ENCODE measurements at places on chromosomes 2 and 18.

- no peak for DNase-seq
These were observed 10.1 kb downstream of the CYP26B1 start for GRCh38 chr2:72137498-72138010.

DNA sequence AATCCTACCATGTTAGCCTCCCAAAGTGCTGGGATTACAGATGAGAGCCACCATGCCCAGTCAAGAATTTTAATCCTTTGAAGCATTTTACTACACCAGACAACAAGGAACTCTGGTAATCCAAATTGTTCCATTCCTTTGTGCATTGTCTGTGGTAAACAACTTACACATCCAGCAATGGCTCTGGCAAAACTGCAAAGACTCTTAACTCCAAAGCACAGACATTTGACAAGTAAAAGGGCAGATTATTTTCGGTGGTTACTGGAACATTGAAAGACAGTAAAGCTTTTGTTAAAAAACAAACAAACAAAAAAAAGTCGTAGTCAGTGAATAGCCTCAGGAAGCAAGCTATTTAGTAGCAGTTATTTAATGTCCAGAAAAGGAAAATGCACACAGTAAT is 33.2 kb upstream of the RMND5A start:
- no peak for DNase-seq

GRCh38 chr2:110678457-110679336 is 834 bp upstream of the BUB1 start:
- no peak for DNase-seq

DNA sequence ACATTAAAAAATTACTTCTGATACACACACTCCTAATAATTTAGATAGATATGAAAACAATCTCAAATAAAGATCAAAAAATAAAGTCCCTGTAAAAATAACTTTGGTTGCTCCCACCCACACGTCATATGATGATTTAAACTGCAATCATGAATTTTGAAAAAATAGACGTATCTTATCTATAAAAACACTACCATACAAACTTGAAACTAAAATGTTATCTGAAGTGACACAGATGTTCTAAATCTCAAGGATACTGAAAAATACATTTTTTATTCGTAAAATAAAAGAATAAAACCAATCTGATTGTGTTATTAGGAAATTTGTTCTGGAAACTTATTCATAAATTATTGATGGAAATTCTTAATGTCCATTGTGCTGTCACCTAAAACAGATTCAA is 8.1 kb upstream of the BOLA3 start:
- no peak for DNase-seq

- DNase-seq: no peak
These were observed 5.8 kb upstream of the SFTPB start for GRCh38 chr2:85673716-85674375.

DNA sequence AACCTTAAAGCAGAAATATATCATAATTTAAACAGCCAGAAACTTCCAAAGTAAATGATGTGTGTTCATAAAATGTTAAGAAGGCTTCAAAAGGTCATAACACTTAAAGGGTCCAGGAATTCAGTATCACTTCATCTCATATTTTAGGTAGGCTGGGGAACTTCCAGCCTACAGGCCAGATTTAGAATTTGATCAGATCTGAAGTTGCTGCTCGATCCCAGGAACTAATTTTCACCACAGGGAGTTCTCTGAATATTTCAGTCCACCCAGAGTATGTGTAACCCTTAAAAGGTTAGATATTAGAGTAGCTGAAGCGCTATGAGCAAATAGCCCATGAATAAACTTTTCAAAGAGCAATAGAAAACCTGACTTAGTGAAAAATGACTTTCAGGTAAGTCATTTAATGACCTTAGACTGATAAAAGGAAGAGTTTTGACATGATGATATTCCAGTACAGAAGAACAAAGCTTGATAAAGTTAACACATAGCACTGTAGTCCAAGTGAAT is 1.7 kb downstream of the WIPF1 start:
- no peak for DNase-seq

DNA sequence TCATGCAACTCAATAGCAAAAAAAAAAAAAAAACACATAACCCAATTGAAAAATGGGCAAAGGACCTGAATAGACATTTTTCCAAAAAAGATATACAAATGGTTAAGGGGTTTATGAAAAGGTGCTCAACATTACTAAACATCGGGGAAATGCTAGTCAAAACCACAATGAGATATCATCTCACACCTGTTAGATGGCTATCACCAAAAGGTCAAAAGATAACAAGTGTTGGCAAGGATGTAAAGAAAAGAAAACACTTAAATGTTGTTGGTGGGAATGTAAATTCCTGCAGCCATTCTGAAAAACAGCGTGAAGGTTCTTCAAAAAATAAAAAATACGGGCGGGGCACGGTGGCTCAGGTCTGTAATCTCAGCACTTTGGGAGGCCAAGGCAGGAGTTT is 112.4 kb upstream of the CAB39 start:
- no peak for DNase-seq

- no peak for DNase-seq
These were observed 6.4 kb downstream of the WNT6 start for GRCh38 chr2:218865999-218866398.

DNA sequence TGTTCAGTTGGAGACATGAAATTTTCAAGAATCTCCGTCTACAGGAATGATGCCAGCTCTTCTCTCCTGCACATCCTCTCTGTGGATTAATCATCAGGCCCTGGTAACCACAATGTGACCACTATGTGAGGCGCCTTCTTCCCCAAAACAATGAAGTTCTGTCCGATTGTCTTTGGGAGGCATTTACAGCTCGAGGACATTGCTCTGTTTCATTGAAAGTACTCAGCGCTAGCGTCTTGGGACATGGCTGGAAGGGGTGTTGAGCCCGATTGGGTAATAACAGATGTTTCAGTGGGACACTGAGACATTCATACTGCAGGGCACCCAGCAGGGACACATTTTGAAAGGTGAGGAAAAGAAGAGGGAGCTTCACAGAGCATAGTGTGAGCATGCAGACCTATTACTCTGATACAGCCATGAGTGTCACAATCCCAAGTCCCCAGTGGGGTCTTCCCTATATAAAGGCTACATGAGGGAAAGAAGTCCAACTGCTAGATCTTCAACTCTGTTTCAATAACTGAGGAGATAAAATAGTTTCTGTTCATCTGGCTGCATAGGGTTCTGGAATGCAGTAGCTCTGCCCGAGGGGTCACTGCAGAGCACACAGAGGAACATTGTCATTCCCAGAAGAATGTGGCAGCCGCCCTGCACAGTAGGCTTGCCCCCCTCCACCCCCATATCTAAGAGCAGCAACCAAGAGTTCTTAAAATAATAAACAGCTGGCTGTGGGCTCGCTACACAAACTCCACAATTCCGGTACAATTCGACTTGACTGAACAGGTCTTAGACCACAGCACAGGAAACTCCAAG is 237.3 kb downstream of the OSR1 start:
- DNase-seq: no peak

- no peak for DNase-seq
These were observed 75.9 kb downstream of the BABAM2 start for GRCh38 chr2:27966466-27966865.

- DNase-seq: no peak
These were observed 10.8 kb downstream of the OXER1 start for GRCh38 chr2:42752816-42753813.

DNA sequence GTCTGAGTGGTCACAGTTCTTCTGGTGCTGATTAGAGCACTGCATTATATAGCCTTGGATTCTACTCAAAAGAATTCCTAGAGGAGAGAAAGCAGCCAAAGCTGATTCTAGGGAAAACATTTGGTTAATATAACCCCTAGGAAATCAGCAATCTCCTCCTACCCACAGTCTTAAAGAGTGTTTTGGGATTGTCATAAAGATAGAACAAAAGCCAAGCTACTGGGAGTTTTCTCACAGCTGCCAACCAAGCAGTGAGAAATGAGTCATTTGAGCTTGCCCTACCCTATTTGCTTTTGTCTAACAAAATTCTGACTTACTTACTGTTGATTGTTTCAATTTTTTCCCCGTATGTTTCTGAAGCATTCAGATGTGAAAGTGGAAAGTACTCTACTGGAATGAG is 469.3 kb downstream of the PLCL1 start:
- no peak for DNase-seq

DNA sequence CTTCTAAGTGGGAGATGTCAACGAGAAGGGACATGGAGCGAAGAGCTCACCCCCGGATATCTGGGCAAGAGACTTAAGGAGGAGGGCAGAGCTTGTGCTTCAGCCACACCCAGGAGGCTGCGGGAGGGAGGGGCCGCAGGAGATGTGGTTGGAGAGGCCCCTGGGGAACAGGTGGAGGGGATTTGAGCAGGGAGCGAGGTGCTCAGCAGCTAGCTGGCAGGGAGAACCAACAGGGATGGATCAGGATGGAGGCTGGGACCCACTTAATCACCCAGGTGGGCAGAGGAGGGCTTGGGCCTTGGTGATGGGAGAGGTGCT is 78.3 kb downstream of the MBP start:
- DNase-seq: peak; percentile 78

DNA sequence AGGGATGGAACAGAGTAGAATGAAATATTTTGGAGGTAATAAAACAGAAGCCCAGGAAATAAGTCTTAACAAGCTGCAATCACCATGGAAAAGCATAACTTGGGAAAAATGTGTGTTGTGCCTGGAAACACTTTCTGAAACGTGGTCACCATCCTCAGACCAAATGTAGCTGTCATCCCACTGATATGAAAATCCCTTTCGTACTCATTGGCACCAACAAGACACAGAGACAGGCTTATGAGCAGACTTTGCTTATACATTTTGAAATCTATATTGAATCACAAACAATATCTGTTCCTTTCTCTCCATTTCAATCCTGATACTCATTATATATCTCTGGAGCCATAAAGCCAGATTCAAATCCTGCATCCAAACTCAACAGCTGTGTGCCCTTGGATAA is 28.7 kb downstream of the MREG start:
- no peak for DNase-seq

DNA sequence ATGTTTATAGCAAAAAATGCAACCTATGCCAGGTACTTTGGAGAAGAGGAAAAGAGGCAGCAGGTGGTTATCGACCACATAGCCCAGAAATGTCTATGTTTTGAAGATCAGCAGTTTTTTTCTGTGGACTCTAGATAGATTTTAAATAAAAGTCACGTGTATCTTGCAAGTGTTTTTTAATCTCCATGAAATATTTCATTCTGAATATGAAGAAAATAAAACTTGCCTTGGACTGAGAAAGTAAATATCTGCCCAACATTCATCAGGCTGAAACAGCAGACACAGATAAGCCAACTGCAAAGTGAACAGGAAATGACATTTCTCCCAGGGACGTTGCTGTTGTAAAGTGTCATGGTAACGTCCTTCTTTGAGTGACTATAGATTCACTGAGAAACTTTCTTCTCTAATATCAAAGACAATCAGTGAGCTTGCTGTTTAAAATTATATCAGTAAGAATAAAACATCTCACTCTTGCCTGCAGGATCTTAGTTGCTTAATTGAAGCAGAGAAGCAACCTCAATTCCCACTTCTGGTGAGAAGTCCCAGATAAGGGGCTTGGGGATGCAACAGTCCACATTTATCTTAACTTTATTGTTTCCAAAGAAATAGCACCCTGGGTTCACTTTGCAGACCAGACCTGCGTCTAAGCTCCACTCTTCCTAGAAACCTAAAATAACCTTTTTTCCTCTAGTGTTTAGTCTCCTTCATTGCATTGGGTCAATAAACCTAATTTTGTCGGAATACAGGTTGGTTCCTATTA is 6.3 kb downstream of the MYOM1 start:
- DNase-seq: no peak

All from NCI-H2107 (cell line).